ENCODE measurements at places on chromosomes 4 and X.

GRCh38 chr4:2792711-2793585, at the start of gene SH3BP2:
TSS of gene SH3BP2 (plus strand) at chr4:2793085. CDS start at chr4:2820618, 27,533 bp downstream.
- peak; percentile 53 for DNase-seq

- DNase-seq, result no peak
Measured at GRCh38 chr4:88138561-88138960, 19.9 kb downstream of the ABCG2 start.

DNA sequence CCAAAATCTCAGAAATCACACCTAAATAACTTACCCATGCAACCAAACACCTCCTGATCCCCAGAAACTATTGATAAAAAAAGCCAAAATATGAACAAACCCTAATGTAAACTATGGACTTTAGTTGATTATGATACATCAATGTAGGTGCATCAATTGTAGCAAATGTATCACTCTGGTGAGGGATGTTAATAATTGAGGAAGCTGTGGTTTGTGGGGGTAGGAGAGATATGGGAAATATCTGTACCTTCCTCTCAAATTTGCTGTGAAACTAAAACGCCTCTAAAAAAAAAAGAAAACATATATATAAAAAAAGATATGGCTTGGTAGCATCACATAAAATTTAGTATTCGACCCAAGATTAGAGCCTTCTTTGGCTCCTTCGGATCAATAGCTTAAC, 144.3 kb upstream of the CPEB2 start:
- DNase-seq, result no peak

- no peak for DNase-seq
Measured at GRCh38 chr4:66855956-66856355, 689.3 kb downstream of the CENPC start.

GRCh38 chr4:10086506-10087120, 30.0 kb downstream of the WDR1 start:
- DNase-seq, result no peak

DNA sequence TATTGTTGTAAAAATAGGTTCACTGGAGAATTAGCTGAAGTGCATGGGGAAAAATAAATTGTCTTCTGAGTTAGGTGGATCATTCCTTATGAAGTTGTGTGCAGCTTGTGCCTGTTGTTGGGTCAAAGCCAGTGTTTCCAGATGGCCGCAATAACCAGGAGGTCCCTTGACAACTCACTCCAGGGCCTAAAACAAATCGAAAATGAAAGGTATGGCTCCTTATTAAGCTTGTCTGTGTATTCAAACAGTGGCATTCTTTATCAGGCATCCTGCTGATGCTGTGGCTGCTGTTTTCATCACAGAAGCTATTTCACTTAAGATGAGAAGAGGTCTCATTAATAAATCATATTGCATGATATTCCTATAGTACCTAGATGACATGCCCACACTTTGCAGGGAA, 80.2 kb downstream of the GRIA2 start:
- no peak for DNase-seq

GRCh38 chrX:131802836-131803626, 220.1 kb upstream of the STK26 start:
- DNase-seq, result no peak

DNA sequence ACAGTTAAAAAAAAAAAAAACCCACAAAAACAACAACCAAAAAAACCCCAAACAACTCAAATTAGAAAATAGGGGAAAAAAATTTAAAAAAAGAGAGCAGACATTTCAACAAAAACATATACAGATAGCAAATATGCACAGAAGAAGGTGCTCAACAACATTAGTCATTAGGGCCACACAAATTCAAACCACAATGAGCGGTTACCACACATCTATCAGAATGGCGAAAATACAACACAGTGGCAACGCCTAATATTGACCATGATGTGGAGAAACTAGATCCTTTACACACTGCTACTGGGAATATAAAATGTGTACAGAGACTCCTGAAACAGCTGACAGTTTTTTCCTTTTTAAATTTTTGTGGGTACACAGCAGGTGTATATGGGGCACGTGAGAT, 19.4 kb downstream of the LYAR start:
- DNase-seq, result no peak

GRCh38 chrX:97102938-97103337, 219.2 kb downstream of the RPA4 start:
- DNase-seq, result no peak

GRCh38 chr4:74218201-74218600, 60.3 kb downstream of the MTHFD2L start:
- no peak for DNase-seq

DNA sequence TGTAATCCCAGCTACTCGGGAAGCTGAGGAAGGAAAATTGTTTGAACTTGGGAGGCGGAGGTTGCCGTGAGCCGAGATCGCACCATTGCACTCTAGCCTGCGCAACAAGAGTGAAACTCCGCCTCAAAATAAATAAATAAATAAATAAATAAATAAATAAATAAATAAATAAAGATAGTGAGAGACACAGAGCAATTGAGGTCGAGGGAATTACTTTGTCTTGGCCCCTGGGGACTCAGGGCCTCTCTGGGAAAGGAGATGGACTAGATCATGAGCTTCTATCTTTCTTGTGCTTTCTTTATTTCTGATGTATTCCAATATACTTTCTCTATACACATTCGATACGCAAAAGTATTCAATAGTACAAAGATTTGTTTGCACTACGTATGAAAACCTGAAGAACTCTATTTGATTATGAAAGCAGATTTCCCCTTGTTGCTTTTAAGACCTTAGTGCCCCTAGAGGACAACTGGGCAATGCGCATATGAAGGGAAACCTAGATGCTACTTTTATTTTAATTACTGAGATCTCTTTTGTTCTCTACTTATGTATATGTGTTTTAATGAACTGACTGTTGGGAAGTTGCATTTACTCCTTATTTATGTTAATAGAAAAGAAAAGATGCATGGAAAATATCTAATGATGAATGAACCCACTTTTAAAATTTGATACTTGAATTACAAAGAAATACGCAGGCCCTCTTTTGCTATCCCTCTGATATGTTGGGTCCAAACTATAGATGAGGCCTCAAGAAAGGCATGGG, 12.8 kb upstream of the ELOVL6 start:
- no peak for DNase-seq

GRCh38 chr4:182427554-182427953, 184.4 kb downstream of the TENM3 start:
- no peak for DNase-seq

DNA sequence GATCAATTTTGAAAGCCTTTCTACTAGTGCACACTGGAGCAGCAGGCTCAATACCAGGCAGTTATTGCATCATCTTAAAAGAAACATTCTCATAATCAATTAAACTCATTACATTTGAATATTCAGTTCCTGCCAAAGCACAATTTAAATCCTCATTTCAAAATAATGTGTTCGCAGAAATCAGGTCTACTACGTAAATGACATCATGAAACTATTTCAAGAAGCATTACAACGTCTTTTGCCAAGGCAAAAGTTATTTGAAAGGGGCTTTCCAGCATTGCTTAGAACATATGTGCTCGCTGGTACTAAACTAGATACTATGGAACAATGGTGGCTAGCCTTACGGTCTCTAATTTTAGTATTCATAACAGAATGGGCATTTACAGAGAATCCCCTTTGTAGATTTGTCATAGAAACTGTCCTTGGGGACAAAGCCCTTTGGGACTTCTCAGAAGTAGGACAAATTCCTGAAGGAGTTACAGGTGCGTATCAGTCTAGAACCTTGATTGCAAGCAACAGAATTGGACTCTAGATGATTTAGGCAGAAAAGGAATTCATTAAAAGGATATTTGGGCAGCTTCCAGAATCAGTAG, 27.6 kb upstream of the HUWE1 start:
- no peak for DNase-seq

GRCh38 chr4:146945556-146946374, at the start of gene TTC29:
TSS of gene TTC29 (minus strand) at chr4:146945864. CDS start at chr4:146939895, 5,969 bp downstream.
- peak; percentile 90 for DNase-seq
